ENCODE measurements at places on chromosomes 6 and 20. TPM values are rescaled to one million over a fixed set of nuclear protein-coding genes. Genes with fewer than 3 reads are reported as not detected.

- ATAC-seq, result no peak
These were observed 466.9 kb downstream of the KIF16B start for GRCh38 chr20:16106191-16106849.

CCM2L gene
- total RNA-seq, result 1.2 TPM

DNA sequence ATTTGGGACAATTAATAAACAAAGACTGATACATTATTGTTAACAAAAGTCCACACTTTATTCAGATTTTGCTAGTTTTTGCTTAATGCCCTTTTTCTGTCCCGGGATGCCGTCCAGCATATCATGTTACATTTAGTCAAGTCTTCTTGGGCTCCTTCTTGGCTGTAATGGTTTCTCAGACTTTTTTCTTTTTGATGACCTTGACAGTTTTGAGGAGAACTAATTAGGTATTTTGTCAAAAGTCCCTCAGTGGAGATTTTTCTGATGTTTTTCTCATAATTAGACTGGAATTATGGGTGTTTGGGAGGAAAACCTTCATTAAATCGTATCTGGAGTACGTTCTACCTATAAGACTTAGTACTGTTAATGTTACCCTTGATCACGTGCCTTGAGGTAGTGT lies 177.2 kb downstream of the MCHR2 start:
- no peak for ATAC-seq

VNN1 gene
- 0.12 TPM for total RNA-seq

- no peak for ATAC-seq
These were observed 29.8 kb downstream of the DIDO1 start for GRCh38 chr20:62896526-62896925.

RAET1L gene
- 30.4 TPM for total RNA-seq

BPIFB4 gene
- total RNA-seq, result not detected

GRCh38 chr20:11646359-11646758 lies 271.3 kb upstream of the BTBD3 start:
- ATAC-seq, result no peak

DNA sequence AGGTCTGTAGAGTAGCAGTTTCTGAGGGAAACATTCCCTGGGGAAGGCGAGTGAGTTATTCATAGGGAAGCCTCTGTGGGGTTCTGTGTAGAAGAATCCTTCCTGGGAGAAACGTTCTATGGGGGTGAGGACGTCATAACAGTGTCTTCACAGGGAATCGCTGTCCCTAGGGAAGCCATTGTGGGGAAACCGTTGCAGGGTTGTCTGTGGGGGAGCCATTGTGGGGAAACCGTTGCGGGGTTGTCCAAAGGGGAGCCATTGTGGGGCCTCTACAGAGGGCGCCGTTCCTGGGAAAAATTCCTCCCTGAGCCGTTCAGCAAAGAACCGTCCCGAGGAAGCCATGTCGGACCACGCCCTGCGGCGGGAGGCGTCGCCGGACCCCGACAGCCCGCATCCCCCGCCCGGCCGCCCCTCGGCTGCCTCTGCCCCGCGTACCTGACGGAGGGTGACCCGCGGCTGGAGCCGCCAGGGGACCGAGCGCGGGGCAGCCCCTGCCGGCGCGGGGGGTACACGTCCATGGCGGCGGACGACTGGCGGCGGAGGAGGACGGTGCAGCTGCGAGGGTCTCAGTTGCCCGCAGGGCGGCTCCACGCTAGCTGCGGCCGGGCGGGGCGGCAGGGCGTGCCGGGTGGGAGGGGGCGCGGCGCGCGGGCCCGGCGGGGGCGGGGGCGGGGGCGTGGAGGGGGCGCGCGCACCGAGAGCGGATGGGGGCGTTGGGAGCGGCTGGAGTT lies at the start of gene DNAAF9:
TSS of gene DNAAF9 (minus strand) at position 630 of the 731 bp plus-strand sequence. CDS start at position 518, 112 bp downstream.
- ATAC-seq, result peak; percentile 51
